ENCODE measurements at places on chromosomes 2 and 18. TPM values are rescaled to one million over a fixed set of nuclear protein-coding genes. Genes with fewer than 3 reads are reported as not detected.

GRCh38 chr2:3396920-3397559 lies 17.5 kb downstream of the TRAPPC12 start:
- no peak for DNase-seq

GRCh38 chr2:237943395-237944094 lies 23.3 kb upstream of the UBE2F start:
- DNase-seq: no peak

- no peak for DNase-seq
Observed at GRCh38 chr2:225030203-225030602, 12.1 kb downstream of the DOCK10 start.

DNA sequence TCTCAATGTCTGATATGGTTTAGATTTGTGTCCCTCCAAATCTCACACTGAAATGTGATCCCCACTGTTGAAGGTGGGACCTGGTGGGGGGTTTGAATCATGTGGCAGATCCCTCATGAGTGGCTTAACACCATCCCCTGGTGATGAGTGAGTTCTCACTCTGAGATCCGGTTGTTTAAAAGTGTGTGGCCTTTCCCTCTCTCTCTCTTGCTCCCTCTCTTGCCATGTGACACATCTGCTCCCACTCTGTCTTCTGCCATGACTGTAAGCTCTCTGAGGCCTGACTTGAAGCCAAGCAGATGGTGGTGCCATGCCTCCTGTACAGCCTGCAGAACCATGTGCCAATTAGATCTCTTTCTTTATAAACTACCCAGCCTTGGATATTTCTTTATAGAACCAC lies 108.8 kb downstream of the RBMS1 start:
- DNase-seq: no peak

DNA sequence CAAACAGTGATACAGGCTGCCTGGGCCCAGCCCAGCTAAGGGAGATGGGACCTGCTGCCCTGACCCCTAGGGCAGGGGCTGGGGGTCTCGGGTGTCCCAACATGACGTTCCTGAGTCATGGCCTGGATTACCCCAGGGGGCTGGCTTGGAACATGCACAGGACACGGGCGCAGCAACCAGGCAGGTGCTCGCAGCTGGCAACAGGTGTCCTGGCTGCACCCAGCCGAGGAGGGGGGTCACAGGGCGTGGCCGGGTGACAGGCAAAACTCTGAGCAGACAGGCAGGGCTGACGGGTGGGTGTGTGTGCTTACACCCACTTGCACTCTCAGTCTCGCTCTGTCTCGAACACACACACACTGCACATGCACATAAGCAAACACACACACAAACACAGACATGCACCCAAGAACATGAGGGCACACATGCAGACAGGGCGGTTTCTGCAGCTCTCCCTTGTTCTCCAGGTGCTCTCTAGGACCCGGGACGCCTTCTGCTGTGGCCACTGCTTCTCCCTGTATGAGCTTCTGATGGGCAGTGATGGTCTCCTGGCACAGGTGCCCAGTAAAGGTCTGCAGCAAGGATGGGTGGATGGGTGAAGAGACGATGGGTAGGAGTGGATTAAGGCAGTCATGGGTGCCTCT lies 33.7 kb upstream of the TAF1B start:
- DNase-seq: no peak

- peak; percentile 44 for DNase-seq
Observed at GRCh38 chr2:99697811-99698568, 208.2 kb upstream of the REV1 start.

DNA sequence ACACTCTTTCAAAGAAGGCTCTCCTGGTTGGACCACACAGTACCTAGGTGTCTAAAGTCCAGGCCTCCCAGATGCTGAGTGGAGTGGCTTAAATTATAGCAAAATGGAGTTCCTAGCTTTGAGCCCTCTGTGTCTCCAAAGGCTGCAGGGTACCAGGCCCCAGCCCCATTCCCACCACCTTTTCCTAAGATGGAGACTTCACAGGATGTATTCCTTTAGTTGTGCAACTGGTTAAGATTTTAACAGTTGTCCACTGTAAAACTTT lies 4.9 kb downstream of the SMAD7 start:
- no peak for DNase-seq

GRCh38 chr2:55961318-55961911 lies 37.8 kb upstream of the EFEMP1 start:
- DNase-seq: no peak

The SERPINB10 gene
- polyA plus RNA-seq: not detected

The LYG2 gene
- polyA plus RNA-seq: not detected

The STK36 gene
- polyA plus RNA-seq: 8.0 TPM

Measured in heart left ventricle (tissue), 16 donors.